ENCODE measurements at places on chromosomes 6 and 20. TPM values are rescaled to one million over a fixed set of nuclear protein-coding genes. Genes with fewer than 3 reads are reported as not detected.

SLC32A1 gene
- total RNA-seq: not detected

- H3K4me1 ChIP-seq: peaks cover 13% of the 10 kb centered on the region
- no peak overlapping the region for H3K4me3 ChIP-seq
- H3K27ac ChIP-seq: no peak overlapping the region
Measured at GRCh38 chr6:25415701-25416100, 136.5 kb downstream of the CARMIL1 start.

GRCh38 chr6:3746119-3746691 lies 5.3 kb downstream of the PXDC1 start:
- no peak overlapping the region for H3K4me3 ChIP-seq
- peaks cover 15% of the 10 kb centered on the region for H3K27me3 ChIP-seq
- DNase-seq: no peak
- H3K4me1 ChIP-seq: peaks cover 11% of the 10 kb centered on the region
- H3K27ac ChIP-seq: no peak overlapping the region
- no peaks in the 10 kb centered on the region for H3K36me3 ChIP-seq

DNA sequence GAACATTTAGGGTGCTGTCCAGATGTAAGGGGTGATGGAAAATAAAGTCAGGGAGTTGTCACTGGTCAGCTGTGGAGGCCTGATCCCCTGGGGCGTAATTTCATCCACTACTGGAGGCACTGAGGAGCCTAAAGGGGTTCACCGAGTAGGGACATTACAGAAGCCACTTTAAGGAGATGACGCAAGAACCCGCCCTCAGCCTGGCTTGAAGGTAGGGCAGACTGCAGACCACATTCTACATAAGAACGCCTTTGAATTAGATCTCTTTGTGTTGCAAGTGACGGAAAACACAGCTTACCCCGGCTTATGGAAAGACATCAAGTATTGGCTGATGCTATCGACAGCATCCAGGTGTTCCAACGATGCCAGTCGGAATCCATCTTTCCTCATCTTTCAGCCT lies 462.7 kb upstream of the CDH4 start:
- no peaks in the 10 kb centered on the region for H3K36me3 ChIP-seq
- H3K4me1 ChIP-seq: no peaks in the 10 kb centered on the region
- H3K27me3 ChIP-seq: no peaks in the 10 kb centered on the region
- DNase-seq: no peak
- H3K27ac ChIP-seq: no peak overlapping the region
